Activated CD4-positive, alpha-beta T cell treated with anti-CD3 and anti-CD28 coated beads for 4 hours (primary cell): ENCODE measurements at places on chromosomes 2 and 18.

DNA sequence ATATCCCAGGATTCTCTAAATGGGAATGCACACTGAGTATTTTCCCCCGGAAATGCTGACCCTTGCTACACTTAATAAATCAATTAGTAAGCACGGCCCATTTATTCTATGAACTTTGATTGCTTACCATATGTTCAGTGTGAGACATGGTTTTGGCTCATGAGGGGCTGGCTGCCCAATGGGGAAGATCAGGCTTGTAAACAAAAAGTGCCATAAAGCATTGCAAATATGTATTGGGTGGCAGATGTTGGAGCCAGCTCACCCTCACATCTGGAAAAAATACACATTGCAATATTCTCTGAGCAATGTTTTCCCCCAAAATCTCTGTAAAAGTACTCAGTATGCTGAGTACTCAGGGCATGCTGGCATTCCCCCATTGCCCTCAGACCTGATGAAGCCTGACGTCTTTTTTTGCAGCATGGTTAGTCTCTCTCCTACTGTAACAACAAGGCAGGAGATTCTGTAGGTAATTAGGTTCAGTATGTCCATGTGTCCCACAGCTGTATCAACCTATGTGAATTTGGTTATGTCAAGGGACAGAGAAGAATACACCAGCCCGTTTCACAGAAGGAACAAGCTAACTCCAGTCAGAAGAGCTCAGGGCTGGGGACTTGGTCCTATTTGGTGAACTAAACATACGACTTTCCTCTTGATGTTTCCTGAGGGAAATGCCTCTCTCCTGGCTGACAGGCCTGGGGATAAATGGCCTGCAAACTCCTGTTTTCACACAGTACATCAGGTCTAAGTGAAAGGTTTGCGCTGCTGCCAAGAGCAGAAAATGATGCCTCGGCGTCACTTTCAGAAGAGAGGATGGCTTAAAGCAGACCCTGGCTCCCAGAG, 202.4 kb downstream of the INSIG2 start:
- no peak for DNase-seq

DNA sequence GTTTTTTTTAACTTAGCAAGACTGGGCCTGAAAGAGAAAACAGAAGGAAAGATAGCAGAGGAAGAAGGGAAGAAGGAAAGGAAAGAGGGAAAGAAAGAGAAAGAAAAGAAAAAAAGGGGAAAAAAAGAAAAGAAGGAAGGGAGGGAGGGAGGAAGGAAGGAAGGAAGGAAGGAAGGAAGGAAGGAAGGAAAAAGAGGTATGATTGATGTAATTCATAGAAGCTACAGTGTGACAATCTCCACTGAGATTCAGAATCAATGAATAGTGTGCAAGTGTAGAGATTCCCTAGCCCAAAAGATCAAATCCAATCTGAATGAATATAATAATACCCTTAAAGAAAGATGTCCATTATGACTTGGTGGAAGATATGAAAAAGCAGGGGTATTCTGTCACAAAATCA, 126.9 kb upstream of the DNAJC10 start:
- DNase-seq, result no peak

GRCh38 chr2:74300506-74300905, 42.7 kb downstream of the SLC4A5 start:
- DNase-seq, result no peak

- no peak for DNase-seq
These were observed 76.5 kb downstream of the KCTD1 start for GRCh38 chr18:26471826-26472225.

- DNase-seq, result peak; percentile 14
These were observed 732 bp upstream of the ANXA4 start for GRCh38 chr2:69741229-69741574.

GRCh38 chr18:45266023-45266422, 349.3 kb upstream of the SLC14A2 start:
- no peak for DNase-seq

GRCh38 chr2:212936572-212936971, 214.8 kb downstream of the IKZF2 start:
- no peak for DNase-seq
